CD8-positive, alpha-beta memory T cell (primary cell): ENCODE measurements at places on chromosomes 16 and 17. TPM values are rescaled to one million over a fixed set of nuclear protein-coding genes. Genes with fewer than 3 reads are reported as not detected.

GRCh38 chr17:70552230-70552981, 383.1 kb downstream of the KCNJ2 start:
- H3K4me3 ChIP-seq, result no peak overlapping the region
- no peaks in the 10 kb centered on the region for H3K27me3 ChIP-seq
- no peaks in the 10 kb centered on the region for H3K4me1 ChIP-seq
- no peaks in the 10 kb centered on the region for H3K36me3 ChIP-seq
- no peak overlapping the region for H3K27ac ChIP-seq

The ZPBP2 gene
- 0.74 TPM for total RNA-seq

- H3K27ac ChIP-seq, result no peak overlapping the region
- no peaks in the 10 kb centered on the region for H3K36me3 ChIP-seq
- H3K4me1 ChIP-seq, result no peaks in the 10 kb centered on the region
- H3K27me3 ChIP-seq, result peaks cover 7% of the 10 kb centered on the region
- H3K4me3 ChIP-seq, result no peak overlapping the region
Measured at GRCh38 chr17:65312718-65313377, 175.7 kb downstream of the RGS9 start.

DNA sequence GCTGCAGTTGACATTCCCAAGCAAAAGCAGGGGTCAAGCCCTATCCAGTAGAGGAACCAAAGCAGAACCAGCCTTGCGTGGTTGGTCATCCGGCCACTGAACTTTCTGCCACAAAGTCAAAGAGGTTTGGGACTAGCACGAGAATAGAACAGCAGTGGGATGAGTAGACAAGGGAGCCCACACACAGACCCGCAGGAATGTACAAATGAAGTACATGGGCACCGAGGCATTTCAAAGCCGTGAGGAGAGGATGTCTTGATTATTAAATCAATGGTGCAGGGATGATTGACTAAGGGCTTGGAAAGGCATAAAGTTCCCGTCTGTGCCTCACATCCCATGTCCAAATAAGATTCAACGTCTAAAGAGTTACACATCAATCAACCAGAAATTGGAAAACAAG, 81.8 kb upstream of the TBC1D3K start:
- H3K36me3 ChIP-seq, result no peaks in the 10 kb centered on the region
- H3K27me3 ChIP-seq, result no peaks in the 10 kb centered on the region
- H3K4me3 ChIP-seq, result no peak overlapping the region
- DNase-seq, result no peak
- H3K27ac ChIP-seq, result no peak overlapping the region
- no peaks in the 10 kb centered on the region for H3K4me1 ChIP-seq

- DNase-seq, result no peak
- no peaks in the 10 kb centered on the region for H3K36me3 ChIP-seq
- no peaks in the 10 kb centered on the region for H3K27me3 ChIP-seq
- no peak overlapping the region for H3K27ac ChIP-seq
Measured at GRCh38 chr17:27848931-27849330, 44.2 kb downstream of the LYRM9 start.

- H3K36me3 ChIP-seq, result peaks cover 25% of the 10 kb centered on the region
- H3K27ac ChIP-seq, result no peak overlapping the region
- H3K4me1 ChIP-seq, result peaks cover 68% of the 10 kb centered on the region
- no peak for DNase-seq
Measured at GRCh38 chr16:50762241-50762640, 20.4 kb downstream of the CYLD start.

DNA sequence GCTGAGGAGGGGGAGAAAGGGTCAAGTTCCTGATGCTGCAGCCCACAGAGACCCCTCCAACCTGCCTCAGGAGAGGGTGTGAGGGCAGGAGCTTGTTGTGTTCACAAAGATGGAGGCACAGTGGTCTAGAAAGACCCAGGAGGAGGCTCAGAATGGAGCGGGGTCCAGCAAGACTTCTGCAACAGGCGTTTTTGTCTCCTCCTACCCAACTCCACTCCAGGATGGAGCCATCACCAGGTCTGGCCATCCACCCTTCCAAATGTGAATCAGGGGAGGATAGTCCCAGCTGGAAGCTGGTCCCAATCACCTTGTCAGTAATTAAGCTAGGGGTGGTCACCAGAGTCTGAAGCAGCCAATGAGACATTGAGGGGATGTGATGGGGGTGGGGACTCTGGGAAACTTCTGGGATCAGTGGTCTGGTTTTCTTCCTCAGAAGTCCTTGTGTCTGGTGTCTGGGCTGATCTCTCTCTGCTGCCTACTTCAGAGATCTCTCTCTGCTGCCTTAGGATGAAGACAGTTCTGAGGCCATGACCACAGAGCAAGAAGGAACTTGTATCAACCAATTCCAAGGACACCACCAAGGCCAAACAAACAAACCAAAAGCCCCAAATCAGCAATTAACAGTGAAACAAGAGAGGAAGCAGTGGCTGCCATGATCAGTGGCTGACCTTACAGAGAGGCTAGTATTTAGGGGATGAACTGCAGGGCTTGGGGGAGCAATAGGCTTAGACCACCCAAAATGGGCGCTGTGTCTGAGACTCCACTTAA, 14.5 kb downstream of the CD300LB start:
- no peak overlapping the region for H3K27ac ChIP-seq
- no peaks in the 10 kb centered on the region for H3K36me3 ChIP-seq
- no peak overlapping the region for H3K4me3 ChIP-seq
- H3K27me3 ChIP-seq, result peaks cover 5% of the 10 kb centered on the region
- no peak for DNase-seq
- H3K4me1 ChIP-seq, result no peaks in the 10 kb centered on the region
